ENCODE measurements at places on chromosomes 13 and 19. TPM values are rescaled to one million over a fixed set of nuclear protein-coding genes. Genes with fewer than 3 reads are reported as not detected.

MBNL2 gene
- 13.2 TPM for total RNA-seq

CEACAM16 gene
- 0.08 TPM for total RNA-seq

ERVK3-1 gene
- total RNA-seq: 104 TPM

VMAC gene
- 0.58 TPM for total RNA-seq

PSG7 gene
- total RNA-seq: not detected

ZNF565 gene
- total RNA-seq: 4.5 TPM

IGSF23 gene
- 0.15 TPM for total RNA-seq

GPR12 gene
- not detected for total RNA-seq

VSTM2B gene
- total RNA-seq: not detected

FDX2 gene
- 32.5 TPM for total RNA-seq

TMEM272 gene
- total RNA-seq: not detected

FCAR gene
- total RNA-seq: not detected

FGF21 gene
- total RNA-seq: not detected

KIR3DL1 gene
- total RNA-seq: not detected

ANGPTL8 gene
- not detected for total RNA-seq

SHKBP1 gene
- total RNA-seq: 138 TPM

KLC3 gene
- 1.4 TPM for total RNA-seq

FFAR3 gene
- total RNA-seq: not detected

BICRA gene
- total RNA-seq: 15.0 TPM

C13orf42 gene
- not detected for total RNA-seq

ZNF541 gene
- not detected for total RNA-seq

MIR17HG gene
- total RNA-seq: 0.85 TPM

PRTN3 gene
- total RNA-seq: 0.18 TPM

NKG7 gene
- total RNA-seq: not detected

ITGBL1 gene
- total RNA-seq: 1.5 TPM

AP1M2 gene
- total RNA-seq: 29.1 TPM

DLL3 gene
- 10.4 TPM for total RNA-seq

SGCG gene
- not detected for total RNA-seq

CDC42EP5 gene
- total RNA-seq: not detected

ATP4A gene
- total RNA-seq: not detected

PRR19 gene
- total RNA-seq: 4.2 TPM

LHB gene
- not detected for total RNA-seq

APOC1 gene
- total RNA-seq: 110 TPM

CASP14 gene
- total RNA-seq: not detected

OR7A5 gene
- not detected for total RNA-seq

TMEM59L gene
- 7.0 TPM for total RNA-seq

GAPDHS gene
- total RNA-seq: not detected

SIGLEC14 gene
- not detected for total RNA-seq

ERICH4 gene
- total RNA-seq: not detected

SLITRK5 gene
- 0.51 TPM for total RNA-seq

SOX21 gene
- total RNA-seq: 0.51 TPM

NFIX gene
- 3.6 TPM for total RNA-seq

KANK3 gene
- 7.4 TPM for total RNA-seq

FOXO1 gene
- total RNA-seq: 10.6 TPM

MEIS3 gene
- 34.2 TPM for total RNA-seq

RGL3 gene
- total RNA-seq: 1.3 TPM

LACC1 gene
- total RNA-seq: 3.1 TPM

SNRNP70 gene
- total RNA-seq: 311 TPM

GSX1 gene
- total RNA-seq: not detected

CCDC8 gene
- not detected for total RNA-seq

OSCAR gene
- 0.20 TPM for total RNA-seq

PINLYP gene
- total RNA-seq: not detected
